ENCODE measurements at places on chromosomes 2 and 18. TPM values are rescaled to one million over a fixed set of nuclear protein-coding genes. Genes with fewer than 3 reads are reported as not detected.

C2orf78 gene
- 11.6 TPM for polyA plus RNA-seq

TXNDC2 gene
- 212 TPM for polyA plus RNA-seq

NT5C1B gene
- 74.9 TPM for polyA plus RNA-seq

BOD1L2 gene
- polyA plus RNA-seq = 580 TPM

SERPINB10 gene
- polyA plus RNA-seq = not detected

LYPD6 gene
- polyA plus RNA-seq = 6.9 TPM

SERPINB2 gene
- polyA plus RNA-seq = not detected

CHRND gene
- 0.63 TPM for polyA plus RNA-seq

TUBA4B gene
- polyA plus RNA-seq = 1.6 TPM

RAB6C gene
- polyA plus RNA-seq = 1.6 TPM

VAMP8 gene
- 59.0 TPM for polyA plus RNA-seq

TMEM37 gene
- polyA plus RNA-seq = 9.0 TPM

HTR2B gene
- polyA plus RNA-seq = 0.71 TPM

CNGA3 gene
- 1.5 TPM for polyA plus RNA-seq

CRYGC gene
- polyA plus RNA-seq = 2.7 TPM

- DNase-seq = no peak
These were observed 26.8 kb downstream of the ZNF407 start for GRCh38 chr18:74624466-74624865.

DNA sequence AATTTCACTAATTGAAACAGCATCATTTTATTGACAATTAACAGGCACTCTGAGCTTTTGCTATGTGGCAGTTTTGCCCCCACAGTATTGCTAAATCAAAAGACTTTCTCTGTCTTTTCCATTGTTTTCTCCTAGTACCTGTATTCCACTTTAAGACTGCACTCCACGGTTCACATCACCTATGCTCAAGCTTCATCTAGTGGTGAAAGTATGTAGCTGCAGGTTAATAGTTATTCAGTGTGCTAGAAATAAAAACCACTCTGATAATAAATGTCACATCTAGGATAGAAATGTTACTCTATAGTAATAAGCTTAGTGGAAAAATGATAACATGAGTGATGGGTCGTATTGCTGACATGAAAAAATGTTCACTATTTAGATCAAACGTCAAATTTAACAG, 24.6 kb downstream of the ARL6IP6 start:
- DNase-seq = no peak

- DNase-seq = no peak
These were observed 135.4 kb downstream of the TRIB2 start for GRCh38 chr2:12852135-12852534.

- no peak for DNase-seq
These were observed 2.3 kb downstream of the FEV start for GRCh38 chr2:218982586-218983262.

GRCh38 chr2:213290501-213290900, 6.2 kb downstream of the SPAG16 start:
- no peak for DNase-seq

GRCh38 chr2:232351686-232352510, 26.7 kb upstream of the ALPP start:
- no peak for DNase-seq

GRCh38 chr18:9653390-9653789, 39.0 kb upstream of the PPP4R1 start:
- DNase-seq = peak; percentile 32

DNA sequence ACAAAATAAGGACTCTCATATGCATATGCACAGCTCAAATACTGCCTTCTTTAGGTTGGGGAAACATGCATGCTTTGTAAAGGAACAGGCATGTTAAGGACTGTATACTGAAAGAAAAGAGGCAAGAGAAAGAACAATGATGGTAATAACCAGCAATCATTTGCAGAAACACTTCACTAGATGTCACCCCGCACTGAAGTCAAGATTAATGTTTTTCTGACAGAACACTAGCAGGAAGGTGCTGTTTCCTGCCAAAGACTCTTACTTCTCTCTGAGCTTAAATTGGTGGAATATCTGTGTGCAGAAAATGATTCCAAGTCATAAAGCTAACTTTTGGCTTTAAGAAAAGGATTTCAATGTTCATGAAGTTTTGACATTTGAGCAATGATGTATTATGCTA, 19.3 kb upstream of the CSRNP3 start:
- no peak for DNase-seq

- peak; percentile 75 for DNase-seq
These were observed 395.6 kb upstream of the TRIB2 start for GRCh38 chr2:12320991-12321641.

- DNase-seq = no peak
These were observed 5.4 kb downstream of the TGFBRAP1 start for GRCh38 chr2:105324101-105324500.

DNA sequence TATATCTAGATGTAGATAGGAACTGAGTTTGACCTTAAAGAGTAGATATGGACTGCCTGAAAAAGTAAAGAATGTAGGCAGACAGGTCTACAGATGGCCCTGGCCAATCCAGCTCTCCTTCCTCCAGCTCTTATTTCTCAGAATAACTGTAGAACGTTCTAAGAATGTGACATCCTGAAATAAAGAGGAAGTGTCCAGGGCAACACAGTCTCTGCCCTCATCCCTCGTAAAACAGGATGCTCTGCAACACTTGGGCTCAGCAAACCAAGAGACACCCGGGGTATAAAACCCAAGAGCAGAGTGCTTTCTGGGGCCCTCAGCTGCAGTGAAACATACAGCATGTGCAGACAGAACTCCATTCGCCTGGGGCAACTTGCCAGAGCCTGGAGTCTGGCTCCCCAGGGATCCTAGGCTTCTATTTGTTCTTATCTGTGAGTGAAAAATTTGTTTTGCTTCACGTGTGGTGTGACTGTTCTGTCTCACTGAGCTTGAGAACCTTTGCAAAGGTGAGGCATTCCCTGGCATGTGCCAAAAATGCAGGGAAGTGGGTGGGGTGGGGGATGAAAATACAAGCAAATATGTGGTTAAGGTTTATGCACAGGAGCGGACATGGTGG, 401.0 kb downstream of the SETBP1 start:
- DNase-seq = no peak

DNA sequence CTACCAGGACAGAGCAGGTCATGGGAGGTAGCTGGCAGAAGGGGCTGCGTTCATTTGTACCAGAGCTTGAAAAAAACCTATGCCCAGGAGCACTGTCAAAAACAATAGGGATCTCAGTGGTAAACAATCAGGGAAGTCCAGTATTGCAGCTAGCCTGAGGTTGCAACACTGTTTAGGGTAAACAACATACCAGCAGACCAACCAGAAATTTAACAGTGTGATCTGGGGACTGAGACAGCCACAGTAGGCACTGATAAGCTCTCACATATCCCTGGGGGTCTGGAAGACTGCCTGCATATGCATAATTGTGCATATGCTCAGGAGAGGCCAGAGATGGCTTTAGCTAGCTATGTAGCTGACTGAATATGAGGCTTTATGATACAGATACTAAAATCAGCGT, 12.0 kb upstream of the ZCCHC2 start:
- no peak for DNase-seq

- peak; percentile 7 for DNase-seq
These were observed 133.7 kb downstream of the SMAD7 start for GRCh38 chr18:48817021-48817461.

DNA sequence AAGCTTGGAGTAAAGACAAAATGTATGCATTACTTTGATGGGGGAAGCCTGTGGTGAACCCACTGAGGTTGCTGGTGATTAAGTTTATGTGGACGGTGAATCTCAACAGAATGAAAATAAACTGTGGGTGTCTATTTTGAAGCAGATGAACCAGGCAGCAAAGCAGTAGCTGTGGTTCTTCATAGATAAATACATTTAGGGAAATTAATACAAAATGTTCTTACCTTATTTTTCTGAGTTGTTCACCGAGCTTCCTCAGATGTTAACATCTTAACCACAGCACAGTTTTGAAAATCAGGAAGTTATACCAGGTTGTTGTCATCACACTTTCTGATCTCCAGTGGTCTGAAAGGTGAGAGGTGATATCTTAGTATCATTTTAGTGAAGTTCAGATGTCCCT, 53.9 kb downstream of the NCK2 start:
- DNase-seq = no peak

GRCh38 chr2:102155703-102156515, 13.4 kb downstream of the IL1R1 start:
- DNase-seq = no peak

DNA sequence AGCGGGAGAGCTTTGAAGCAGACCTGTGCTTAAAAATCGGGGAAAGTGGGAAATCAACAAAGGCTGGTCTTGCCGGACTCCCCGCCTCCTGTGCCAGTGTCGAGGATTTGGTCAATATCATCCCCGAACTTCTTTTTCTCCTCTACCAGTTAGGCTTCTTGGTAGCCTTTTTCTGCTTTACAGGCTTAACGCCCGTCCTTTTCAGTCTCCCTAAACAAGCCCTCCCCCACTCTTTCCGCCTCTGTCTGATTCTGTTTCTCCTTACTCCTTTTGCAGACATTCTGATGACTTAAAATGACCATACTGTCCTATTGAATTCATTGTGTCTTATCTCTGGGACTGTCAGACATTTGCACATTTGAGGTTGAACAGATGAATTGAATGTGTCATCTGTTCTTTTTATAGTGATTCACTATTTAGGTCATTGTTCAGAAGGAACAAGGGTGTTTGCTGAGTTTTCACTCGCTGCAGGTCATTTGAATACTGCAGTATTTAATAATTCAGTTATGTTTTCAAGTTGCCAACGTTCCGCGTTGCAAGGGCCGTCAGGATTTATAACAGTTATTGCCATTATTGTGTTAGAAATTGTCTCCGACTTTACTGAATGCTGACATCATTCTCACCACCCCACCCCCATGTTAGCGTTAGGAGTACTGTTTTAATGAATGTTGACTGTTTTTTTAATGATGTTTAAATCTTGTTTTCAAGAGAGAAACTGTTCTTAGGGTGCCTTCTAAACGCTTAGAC, 1.1 kb downstream of the ITGAV start:
- DNase-seq = peak; percentile 79

DNA sequence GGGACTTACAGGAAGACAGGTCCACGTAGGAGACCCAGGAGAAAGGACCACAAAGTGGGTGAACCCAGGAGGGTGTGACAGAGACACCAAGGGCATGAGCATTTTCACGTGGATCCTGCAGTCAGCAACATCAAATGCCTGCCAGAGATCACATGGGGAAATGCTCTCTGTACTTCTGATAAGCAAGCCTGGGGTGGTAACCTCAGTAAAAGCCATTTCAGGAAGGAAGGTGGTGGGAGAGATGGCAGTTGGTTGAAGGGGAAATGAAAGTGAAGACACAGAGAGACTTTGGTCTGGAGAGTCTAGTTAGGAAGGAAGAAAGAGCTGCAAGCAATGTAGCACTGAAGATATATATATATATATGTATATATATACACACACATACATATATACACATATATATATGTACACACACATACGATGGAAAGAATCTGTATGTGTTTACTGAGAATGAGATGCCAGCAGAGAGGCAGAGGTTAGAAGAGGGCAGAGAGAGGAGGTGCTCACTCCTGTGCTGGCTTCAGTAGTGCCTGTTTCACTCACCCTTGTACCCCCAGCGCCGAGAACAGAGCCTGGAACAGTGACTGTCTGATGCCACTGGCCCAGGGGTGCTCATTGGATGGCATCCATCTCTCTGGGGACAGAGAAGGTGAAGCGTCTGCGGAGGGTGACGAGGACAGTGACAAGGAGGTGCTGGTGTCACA, 314.9 kb downstream of the AFF3 start:
- no peak for DNase-seq

- DNase-seq = no peak
These were observed 10.1 kb downstream of the TBC1D8 start for GRCh38 chr2:101140978-101141655.

DNA sequence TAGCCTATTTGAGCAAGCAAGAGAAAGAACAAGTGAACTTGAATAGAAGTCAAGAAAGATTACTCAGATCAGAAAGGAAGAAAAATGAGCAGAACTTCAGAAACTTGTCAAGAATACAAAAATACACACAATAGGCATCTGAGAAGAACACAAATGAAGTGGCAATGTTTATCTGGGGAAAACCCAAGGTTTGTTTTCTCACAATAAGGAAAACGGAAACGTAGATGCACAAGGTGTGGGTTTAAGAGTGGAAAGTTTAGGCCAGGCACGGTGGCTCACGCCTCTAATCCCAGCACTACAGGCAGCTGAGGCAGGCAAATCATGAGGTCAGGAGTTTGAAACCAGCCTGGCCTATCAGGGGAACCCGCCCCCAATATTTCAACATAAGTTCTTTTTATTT, 159.5 kb upstream of the GYPC start:
- no peak for DNase-seq

GRCh38 chr2:235618039-235618438, 124.2 kb downstream of the AGAP1 start:
- DNase-seq = no peak

DNA sequence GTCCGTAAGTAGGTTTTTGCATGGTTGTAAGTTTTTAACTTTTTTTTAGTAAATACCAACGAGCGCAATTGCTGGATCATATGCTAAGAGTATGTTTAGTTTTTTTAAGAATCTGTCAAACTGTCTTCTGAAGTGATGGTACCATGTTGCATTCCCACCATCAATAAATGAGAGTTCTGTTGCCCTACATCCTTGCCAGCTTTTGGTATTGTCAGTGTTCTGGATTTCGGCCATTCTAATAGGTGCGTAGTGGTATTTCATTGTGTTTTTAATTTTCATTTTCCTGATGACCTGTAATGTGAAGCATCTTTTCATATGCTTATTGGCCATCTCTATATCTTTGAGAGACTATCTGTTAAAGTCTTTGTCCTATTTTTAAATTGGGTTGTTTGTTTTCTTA, 114.3 kb downstream of the LDLRAD4 start:
- no peak for DNase-seq

- peak; percentile 89 for DNase-seq
These were observed 1.3 kb downstream of the BCL2 start for GRCh38 chr18:63317982-63318888.

DNA sequence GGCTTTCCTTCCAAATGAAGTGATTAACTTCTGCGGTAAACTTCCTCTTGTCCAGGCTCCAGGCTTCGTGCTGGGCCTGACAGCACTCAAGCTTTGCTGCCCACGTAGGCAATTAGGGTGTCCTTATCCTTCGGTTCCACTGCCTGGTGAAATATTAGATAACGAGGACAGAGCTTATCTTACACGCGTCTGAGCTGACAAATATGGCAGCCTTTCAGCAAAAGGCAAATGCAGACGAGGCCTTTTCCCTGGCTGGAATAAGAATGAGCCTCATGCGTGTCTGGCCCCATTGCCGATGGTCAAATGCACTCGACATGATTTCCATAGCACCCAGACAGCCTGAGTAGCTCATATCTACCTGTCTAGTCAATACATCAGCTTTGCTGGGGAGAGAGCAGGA, 141.5 kb downstream of the FAM210A start:
- no peak for DNase-seq

- no peak for DNase-seq
These were observed 5.0 kb downstream of the MALT1 start for GRCh38 chr18:58676270-58676669.

DNA sequence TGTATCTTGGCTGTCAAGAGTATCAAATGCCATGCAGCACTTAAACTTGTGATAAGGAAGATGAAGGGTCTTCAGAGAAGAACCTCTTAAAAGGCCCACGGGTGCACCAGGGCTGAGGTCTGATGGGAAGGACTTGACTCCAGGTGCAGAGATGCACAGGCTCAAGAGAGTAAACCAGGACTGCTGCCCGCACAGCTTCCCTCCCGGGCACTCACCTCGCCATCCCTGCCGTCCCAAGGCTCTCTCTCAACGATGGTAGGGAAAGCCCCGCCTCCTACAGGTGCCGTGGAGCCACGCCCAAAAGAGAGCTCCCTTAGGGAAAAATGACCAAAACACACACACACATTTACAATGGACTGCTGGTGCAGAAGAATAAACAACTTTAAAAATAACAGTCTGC, 27.9 kb downstream of the PDIA6 start:
- peak; percentile 10 for DNase-seq

Data from testis (tissue), 5 donors.